ENCODE measurements at places on chromosomes 4 and X.

DNA sequence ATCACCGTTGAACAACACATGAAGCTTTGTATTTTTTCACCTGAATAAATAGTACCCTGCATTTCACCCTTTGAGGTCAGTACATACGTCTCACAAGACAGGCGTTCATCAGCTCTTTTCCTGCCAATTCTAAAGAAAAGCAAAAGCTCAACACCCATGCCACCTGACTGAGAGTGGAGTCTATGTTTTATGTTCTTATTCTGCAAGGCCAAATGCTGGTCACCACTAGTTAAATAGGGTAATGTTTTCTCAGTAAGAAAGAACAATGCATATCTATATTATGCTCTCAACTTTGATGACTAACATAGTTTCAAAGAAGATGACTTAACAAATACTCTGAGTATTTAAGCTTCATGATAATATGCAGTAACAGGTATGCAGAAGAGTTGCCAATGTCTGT, 336.3 kb upstream of the BMP3 start:
- no peak for DNase-seq

- DNase-seq, result no peak
Measured at GRCh38 chr4:108166441-108167315, 2.1 kb downstream of the LEF1 start.

- DNase-seq, result no peak
Measured at GRCh38 chrX:37331546-37331945, 17.6 kb upstream of the PRRG1 start.

- DNase-seq, result no peak
Measured at GRCh38 chr4:34183926-34184325, 2060.4 kb downstream of the ARAP2 start.
